ENCODE measurements at places on chromosomes 7 and 10.
A peak's percentile ranks its signal among the peaks of the same experiment; 100 is the strongest.

GRCh38 chr7:117485118-117485620 lies 5.3 kb downstream of the CFTR start:
- DNase-seq: no peak

GRCh38 chr10:23824822-23825221 lies 384.1 kb upstream of the KIAA1217 start:
- no peak for DNase-seq

- no peak for DNase-seq
Measured at GRCh38 chr7:87448388-87448787, 27.1 kb downstream of the ABCB4 start.

GRCh38 chr7:150778014-150778737 lies 22.0 kb downstream of the TMEM176B start:
- DNase-seq: no peak

DNA sequence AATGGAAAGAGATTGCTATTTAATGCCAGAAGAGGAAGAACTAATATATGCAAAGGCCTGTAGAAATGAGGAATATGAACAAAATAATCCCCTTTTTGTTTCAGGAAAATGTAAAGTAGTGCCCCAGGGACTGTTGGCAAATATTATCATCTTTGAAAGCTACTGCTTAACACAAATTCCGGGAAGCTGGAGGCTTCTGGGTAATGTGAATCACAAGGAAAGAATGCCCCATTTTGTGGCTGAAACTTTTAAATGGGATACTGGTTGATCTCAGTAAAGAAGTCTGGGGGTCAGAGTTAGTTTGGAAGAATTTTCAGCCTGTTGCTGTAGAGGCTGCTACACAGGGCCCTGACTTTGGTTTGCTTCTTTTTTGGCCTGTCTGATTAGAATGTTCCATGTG lies 141.0 kb downstream of the PTEN start:
- no peak for DNase-seq

- DNase-seq: no peak
Measured at GRCh38 chr10:106614293-106614692, 550.2 kb downstream of the SORCS1 start.

GRCh38 chr7:20791538-20792434 lies 5.1 kb upstream of the SP8 start:
- DNase-seq: no peak

- no peak for DNase-seq
Measured at GRCh38 chr7:88432301-88432700, 125.6 kb upstream of the STEAP4 start.

GRCh38 chr7:23394488-23395171 lies 75.7 kb downstream of the IGF2BP3 start:
- DNase-seq: peak; percentile 37

- no peak for DNase-seq
Measured at GRCh38 chr10:55734112-55734511, 626.9 kb downstream of the ZWINT start.

GRCh38 chr10:132579027-132579859 lies 41.7 kb downstream of the INPP5A start:
- DNase-seq: no peak

DNA sequence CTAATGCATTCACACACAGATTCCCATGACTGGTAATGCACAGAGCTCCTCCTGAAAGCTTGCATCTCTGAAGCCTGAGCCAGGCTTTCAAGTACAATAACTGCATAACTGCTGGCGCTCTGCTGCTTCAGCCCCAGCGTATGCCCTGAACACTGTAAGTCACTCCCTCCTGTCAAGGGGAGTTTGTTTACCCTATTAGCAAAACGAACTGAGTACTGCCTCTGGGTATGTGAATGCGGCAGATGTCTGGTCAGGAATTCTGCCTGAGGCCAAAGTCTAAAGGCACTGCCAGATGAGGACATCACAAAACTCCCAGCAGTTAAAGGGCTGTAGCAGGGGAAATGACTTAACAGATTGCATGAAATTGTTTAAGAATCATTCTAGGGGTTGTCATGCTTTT lies 97.7 kb downstream of the NRCAM start:
- peak; percentile 90 for DNase-seq

- DNase-seq: no peak
Measured at GRCh38 chr7:44187636-44188416, 1.4 kb downstream of the GCK start.

GRCh38 chr10:43238462-43238861 lies 28.4 kb downstream of the RASGEF1A start:
- no peak for DNase-seq

GRCh38 chr10:103458720-103459119 lies at the start of gene CALHM1:
Gene CALHM1, minus strand, starts transcription at chr10:103458900. Its CDS starts 149 bp downstream, at chr10:103458751.
- DNase-seq: no peak

- DNase-seq: no peak
Measured at GRCh38 chr7:69208276-69208675, 390.0 kb upstream of the AUTS2 start.

- peak; percentile 92 for DNase-seq
Measured at GRCh38 chr7:43647673-43648472, 65.0 kb downstream of the STK17A start.

- no peak for DNase-seq
Measured at GRCh38 chr10:3199488-3199887, 26.9 kb upstream of the PITRM1 start.

All from NCI-H2029 treated with DMSO at 0.1 percent for 48 hours (cell line).